ENCODE measurements at places on chromosomes 6 and 20.

GRCh38 chr6:153031335-153031955, 28.9 kb upstream of the MTRF1L start:
- no peak for DNase-seq

GRCh38 chr6:26285143-26286134, 79.6 kb upstream of the BTN3A2 start:
- peak; percentile 100 for DNase-seq

- DNase-seq, result no peak
Measured at GRCh38 chr6:130381459-130382380, 15.9 kb downstream of the TMEM200A start.

- no peak for DNase-seq
Measured at GRCh38 chr20:29690274-29690673, 1567.2 kb upstream of the DEFB115 start.

DNA sequence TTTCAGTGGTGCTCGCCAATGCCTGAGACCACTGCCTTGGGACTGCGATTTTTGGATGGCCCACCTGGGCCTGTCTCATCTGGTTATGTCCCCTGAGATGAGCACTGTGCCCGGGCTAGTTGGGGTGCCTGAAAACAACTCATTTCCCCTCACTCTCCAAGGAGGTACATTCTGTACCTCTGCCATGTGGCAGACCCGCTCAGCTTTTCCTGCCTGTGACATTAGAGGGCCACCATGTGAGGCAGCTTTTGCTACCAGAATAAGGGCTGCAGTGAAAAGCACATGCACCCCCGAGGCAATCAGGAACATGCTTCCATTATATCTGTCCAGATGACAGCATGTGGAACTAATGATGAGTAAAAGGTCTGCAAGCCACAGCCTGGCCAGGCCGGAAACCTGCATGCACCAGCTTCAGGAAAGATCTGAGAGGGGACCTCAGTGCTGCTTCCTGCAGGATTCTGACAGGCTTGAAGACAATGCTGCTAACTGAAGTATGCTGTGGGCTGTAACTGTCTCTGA, 11.3 kb upstream of the SRSF6 start:
- no peak for DNase-seq

- no peak for DNase-seq
Measured at GRCh38 chr20:1784586-1784985, 110.6 kb upstream of the SIRPA start.

GRCh38 chr20:58718121-58718563, 25.5 kb downstream of the NPEPL1 start:
- DNase-seq, result no peak

DNA sequence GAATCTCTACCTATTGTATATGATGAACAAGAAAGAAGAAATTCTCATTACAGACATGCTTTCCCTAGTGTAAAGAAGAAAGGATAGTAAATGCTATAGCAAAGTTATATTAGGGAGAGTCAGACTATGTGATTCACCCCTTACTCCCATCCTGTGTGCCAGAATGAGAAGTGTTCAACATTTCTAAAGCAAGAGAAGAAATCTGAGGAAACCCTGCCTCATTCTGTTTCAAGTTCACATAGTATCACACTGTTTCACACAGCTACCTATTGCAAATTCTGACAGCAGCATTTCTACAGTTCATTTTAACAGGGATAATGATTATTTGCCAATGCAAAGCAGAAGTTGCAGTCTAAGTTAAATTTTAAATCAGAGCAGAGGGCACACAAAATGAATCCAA, 267.2 kb upstream of the TCF21 start:
- no peak for DNase-seq

DNA sequence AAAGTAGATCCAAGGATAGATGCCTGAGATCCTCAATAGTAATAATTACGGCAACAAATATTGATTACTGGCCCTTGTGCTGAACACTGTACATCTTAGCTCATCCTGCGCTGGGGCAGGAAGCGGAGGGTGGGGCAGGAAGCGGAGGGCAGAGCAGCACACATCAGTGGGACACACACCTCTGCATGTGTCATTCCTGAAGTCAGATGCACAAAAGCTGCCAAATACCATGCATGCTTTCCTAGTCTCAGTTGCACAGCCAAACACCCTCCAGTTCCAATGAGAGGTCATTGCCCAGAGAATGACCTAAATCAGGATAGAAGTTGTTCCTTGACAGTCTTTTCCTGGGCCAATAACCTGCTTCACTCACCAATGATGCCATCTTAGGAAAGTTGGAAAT, 74.4 kb upstream of the FOXC1 start:
- no peak for DNase-seq

- peak; percentile 53 for DNase-seq
Measured at GRCh38 chr6:90936286-90936685, 349.4 kb upstream of the MAP3K7 start.

DNA sequence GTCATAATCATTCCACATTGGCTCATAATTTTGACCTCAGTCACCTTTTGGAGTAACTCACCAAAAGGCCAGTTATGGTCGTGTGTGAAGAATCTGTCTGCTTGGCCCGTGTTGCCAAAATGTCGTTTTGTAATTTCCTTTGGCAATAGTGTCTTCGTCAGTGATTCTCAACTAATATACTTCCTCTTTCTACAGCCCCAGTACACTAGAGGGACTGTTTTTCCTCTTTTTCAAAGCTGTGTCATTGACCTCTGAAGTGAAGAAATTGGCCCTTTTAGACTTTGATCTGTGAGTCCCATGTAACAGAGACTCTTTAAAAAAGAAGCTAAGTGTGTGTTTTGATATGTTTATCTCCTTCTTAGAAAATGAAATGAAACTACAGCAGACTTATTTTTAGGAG, 5.2 kb downstream of the FOXO3 start:
- DNase-seq, result no peak

- DNase-seq, result no peak
Measured at GRCh38 chr6:125812394-125813292, 21.9 kb downstream of the NCOA7 start.

- DNase-seq, result no peak
Measured at GRCh38 chr20:37328149-37328945, 17.6 kb upstream of the SRC start.

- DNase-seq, result no peak
Measured at GRCh38 chr6:32638532-32639219, 1.5 kb downstream of the HLA-DQA1 start.

- peak; percentile 59 for DNase-seq
Measured at GRCh38 chr6:26342106-26343004, 22.6 kb upstream of the BTN3A2 start.

DNA sequence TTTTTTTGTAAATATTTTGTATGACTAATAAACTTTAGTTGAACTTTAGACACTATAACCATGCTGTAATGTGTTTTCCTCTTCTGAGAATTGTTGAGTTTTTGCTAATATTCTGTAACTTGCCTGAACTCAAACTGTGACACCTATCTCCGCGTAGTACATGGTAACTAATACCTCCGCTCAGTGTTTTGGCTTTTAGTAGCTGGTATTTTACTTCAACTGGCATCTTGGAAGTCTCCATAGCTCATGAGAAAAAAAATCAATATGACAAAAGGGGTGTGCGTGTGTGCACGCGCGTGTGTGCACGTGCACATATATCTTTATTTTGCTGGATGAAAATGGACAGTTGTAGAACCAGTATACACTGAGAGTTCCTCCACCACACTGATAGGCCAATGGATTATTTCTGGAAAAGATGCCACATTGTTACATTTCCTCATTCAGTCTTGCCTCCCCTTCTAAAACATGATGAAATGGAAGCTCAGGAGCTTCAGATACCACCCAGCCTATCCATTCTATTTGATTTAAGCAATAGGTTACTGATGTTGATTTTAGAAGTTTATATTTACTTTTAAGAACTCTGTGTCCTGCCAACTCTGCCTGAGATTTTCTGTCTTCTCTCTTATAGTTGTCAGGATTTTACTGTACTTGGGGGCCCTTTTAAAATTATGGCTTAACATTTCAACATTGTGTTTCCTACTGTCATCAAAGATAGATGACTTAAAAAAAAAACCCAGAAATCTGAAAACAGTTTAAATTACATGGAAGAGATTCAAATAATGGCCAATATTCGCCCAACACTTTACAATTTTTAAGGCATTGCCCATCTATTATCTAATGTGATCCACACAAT, 16.3 kb upstream of the ADGRG6 start:
- DNase-seq, result no peak

DNA sequence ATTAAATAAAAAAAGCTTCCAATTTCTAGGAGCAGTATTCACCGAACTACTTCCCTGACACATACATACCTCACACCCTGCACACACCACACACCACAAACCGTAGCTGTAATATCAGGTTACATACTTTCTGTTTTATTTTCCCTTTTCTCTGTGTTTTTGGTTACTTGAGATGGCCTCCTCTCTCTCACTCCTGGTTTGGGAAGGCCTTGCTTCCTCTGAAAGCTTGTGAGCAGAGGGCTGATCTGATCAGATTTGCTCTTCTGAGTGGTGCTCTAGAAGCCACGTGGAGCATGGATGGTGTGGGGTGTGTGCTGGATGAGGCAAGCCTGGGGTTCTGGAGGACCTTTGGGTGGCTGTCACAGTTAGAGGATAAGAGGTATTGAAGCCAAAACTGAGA, 20.9 kb downstream of the UTRN start:
- DNase-seq, result no peak

GRCh38 chr6:151784441-151785214, 22.9 kb upstream of the ESR1 start:
- no peak for DNase-seq

DNA sequence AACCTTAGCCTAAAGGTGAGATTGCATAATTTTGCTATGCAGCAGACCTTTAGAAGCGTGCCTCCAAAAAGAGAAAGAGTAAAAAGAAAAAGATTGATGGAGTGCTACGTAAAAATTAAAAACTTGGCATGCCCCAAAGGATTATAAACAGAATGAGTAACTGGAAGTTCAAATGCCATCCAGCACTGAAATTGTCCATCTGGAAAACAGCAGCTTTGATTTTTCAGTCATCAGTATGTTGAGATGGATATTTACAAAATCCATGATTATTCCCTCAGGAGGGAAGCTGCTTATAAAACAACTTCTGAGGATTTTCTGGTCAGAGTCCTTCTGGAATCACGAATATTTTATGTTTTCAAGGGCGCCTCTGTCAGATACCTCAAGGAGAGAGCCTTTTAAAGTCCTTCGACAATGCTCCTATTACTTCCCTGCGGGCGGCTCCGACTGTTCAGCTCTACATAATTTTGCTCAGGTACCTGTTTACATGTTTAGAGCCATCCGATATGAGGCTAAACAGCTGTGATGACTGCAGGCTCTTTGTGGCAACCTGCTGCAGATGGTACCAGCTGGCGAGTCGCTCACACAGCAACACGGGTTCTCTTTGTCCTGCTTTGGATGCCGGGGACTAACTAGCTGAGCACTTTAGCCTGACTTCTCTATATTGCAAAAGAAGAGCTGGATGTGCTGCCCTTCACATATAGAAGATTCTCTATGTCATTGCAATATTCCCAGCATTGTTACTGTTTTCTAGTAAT, 83.3 kb downstream of the RCAN2 start:
- no peak for DNase-seq

GRCh38 chr6:88220493-88220892, 54.3 kb upstream of the CNR1 start:
- peak; percentile 4 for DNase-seq

DNA sequence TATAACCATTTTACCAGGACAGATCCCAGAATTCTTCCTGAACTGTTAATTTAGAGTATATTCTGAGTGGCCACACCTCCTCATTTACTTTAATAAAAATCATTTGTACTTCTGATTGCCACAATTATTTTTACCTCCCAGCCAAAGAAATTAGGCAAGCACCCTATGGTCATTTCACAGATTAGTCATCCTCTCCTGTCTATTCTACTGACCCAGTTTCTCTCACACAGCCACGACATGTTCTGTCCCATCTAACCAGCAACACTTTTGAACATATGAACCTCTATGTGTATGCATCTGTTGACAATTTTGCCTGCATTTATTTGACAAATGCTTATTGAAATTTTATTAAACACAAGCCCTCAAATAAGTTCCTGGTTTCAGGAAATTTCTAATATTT, 202.6 kb upstream of the STXBP5 start:
- DNase-seq, result no peak

GRCh38 chr6:113565306-113565705, 291.8 kb upstream of the MARCKS start:
- no peak for DNase-seq

GRCh38 chr6:25918083-25918683, 12.3 kb downstream of the SLC17A2 start:
- no peak for DNase-seq

DNA sequence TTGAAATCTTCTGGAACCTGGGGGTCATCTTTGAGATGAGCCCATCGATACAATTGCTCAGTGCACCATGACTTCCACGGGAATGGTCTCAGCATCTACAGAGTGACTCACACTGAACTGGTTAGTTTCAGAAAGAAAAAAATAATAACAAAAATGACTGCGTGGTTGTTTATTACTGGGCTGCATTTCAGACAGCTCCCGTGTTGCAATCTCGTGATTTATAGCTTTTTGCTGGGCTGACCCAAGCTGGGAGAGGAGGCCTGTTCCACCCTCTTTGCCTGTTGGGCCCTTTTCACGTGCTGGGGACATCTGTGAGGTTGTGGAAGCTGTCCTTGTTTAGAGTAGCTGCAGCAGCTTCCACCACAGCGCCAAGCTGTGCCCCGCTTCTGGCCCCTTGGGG, 225.5 kb downstream of the BMP7 start:
- no peak for DNase-seq

- DNase-seq, result no peak
Measured at GRCh38 chr20:32887492-32887891, 28.8 kb downstream of the EFCAB8 start.

DNA sequence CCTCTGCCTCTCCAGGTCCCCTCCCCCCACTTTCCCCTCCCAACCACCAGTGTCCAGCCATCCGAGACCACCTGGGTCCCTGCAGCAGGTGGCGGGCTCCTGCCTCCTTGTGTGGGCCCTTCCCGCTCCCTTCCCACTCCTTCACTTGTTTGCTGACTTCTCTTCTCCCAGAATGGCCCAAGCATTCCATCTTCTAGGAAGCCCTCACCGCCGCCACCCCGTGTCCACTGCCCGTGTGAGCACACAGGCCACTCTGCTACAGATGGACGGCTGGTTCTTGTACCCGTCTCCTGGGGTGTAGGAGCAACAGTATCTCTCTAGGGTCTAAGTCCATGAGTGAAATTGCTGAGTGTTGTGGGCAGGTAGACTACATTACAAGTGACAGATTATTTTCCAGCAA, 15.0 kb downstream of the BPHL start:
- DNase-seq, result no peak

DNA sequence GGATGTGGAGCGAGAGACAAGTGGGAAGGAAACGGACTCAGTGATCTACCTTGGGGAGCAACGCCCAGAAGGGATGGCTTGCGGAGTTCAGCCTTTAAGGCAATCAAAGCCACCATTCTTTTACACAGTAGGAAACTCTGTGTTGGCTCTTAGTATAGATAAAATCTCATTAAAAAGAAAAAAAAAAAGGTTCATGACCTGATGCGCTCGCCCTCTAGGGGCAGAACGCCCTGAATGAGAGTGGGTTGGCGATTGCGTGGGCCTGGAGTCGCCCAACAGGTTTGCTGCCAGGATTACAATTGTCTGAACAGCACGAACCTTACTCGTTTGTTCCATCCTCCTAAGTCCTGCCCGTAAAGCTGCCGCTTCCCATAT, 1.2 kb downstream of the TPD52L1 start:
- DNase-seq, result peak; percentile 58

- no peak for DNase-seq
Measured at GRCh38 chr6:169791721-169792131, 40.3 kb downstream of the ERMARD start.

GRCh38 chr6:32954986-32955802, 2.3 kb upstream of the HLA-DMA start:
- peak; percentile 66 for DNase-seq
